Upper lobe of left lung (tissue), 6 donors: ENCODE measurements at places on chromosomes 5 and 9. TPM values are rescaled to one million over a fixed set of nuclear protein-coding genes. Genes with fewer than 3 reads are reported as not detected.

IRX4 gene
- total RNA-seq: not detected

DDX4 gene
- not detected for total RNA-seq

DNA sequence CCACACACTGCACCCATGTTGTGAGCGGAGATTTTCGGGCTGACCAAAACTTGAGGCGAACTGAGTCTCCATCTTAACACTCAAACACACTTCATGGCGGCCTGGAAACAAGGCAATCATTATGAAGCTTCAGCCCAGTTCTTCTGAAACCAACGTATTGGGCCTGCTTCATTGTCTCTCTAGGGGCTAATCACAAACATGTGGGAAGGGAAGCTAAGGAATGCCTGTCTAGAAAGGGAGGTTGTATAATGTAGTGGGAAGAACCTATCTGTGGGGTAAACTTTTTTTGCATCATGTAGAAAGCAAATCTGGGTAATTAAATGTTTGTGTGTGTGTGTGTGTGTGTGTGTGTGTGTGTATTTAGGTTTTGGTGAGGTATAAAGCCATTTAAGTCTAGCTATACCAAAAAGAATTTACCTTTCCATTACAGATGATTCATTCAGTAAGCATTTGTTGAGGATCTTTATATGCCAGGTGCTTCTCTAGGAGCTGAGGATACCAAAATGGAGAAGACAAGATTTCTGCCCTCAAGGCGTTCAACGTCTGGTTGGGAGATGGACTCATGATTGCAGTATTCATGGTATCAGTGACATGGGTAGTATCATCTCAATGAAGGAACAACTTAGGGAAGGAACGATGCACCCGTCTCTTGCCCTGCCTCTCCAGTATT, 29.4 kb downstream of the SLC1A3 start:
- no peak for DNase-seq
- H3K36me3 ChIP-seq: no peaks in the 10 kb centered on the region
- no peak overlapping the region for H3K4me3 ChIP-seq
- no peaks in the 10 kb centered on the region for H3K27me3 ChIP-seq
- no peaks in the 10 kb centered on the region for H3K4me1 ChIP-seq

- peak; percentile 71 for DNase-seq
- H3K4me3 ChIP-seq: no peak overlapping the region
- H3K4me1 ChIP-seq: peaks cover 10% of the 10 kb centered on the region
- H3K27me3 ChIP-seq: no peaks in the 10 kb centered on the region
- H3K27ac ChIP-seq: no peak overlapping the region
Observed at GRCh38 chr9:107389617-107390071, 99.9 kb downstream of the KLF4 start.

- no peak overlapping the region for H3K4me3 ChIP-seq
- H3K36me3 ChIP-seq: no peaks in the 10 kb centered on the region
- peaks cover 3% of the 10 kb centered on the region for H3K27me3 ChIP-seq
- no peak for DNase-seq
- H3K27ac ChIP-seq: no peak overlapping the region
Observed at GRCh38 chr9:124766815-124767554, 4.1 kb downstream of the NR6A1 start.

DNA sequence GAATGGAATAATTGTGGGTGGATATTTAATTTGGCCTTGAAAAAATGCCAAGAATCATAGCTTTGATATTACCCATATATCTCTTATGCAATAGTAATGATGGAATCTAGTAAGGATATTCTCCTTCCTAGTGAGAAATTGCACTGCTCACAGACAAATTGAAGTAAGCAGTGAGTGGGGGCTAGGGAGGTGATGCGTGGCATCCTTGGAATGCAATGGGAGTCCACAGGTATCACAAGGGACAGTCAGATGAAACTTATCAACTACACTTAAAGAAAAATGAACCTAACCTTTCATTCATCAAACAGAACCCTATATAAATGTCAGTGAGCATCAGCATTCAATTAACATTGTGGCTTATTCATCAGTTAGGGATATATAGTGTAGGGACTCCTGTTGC, 57.8 kb downstream of the IZUMO3 start:
- H3K4me3 ChIP-seq: no peak overlapping the region
- no peak overlapping the region for H3K27ac ChIP-seq
- H3K27me3 ChIP-seq: no peaks in the 10 kb centered on the region
- H3K4me1 ChIP-seq: no peaks in the 10 kb centered on the region
- H3K36me3 ChIP-seq: no peaks in the 10 kb centered on the region

- H3K4me1 ChIP-seq: no peaks in the 10 kb centered on the region
- H3K36me3 ChIP-seq: no peaks in the 10 kb centered on the region
- H3K4me3 ChIP-seq: no peak overlapping the region
- no peak for DNase-seq
Observed at GRCh38 chr5:79720096-79720495, 30.5 kb downstream of the CMYA5 start.

LCN12 gene
- total RNA-seq: 0.89 TPM

- H3K36me3 ChIP-seq: no peaks in the 10 kb centered on the region
- no peak overlapping the region for H3K27ac ChIP-seq
- H3K4me1 ChIP-seq: peaks cover 32% of the 10 kb centered on the region
- no peaks in the 10 kb centered on the region for H3K27me3 ChIP-seq
- DNase-seq: no peak
Observed at GRCh38 chr9:83434254-83434653, 103.9 kb downstream of the FRMD3 start.

ZNF883 gene
- total RNA-seq: 0.61 TPM

- H3K4me1 ChIP-seq: no peaks in the 10 kb centered on the region
- no peak overlapping the region for H3K4me3 ChIP-seq
- H3K27me3 ChIP-seq: no peaks in the 10 kb centered on the region
Observed at GRCh38 chr5:92979716-92980115, 601.3 kb downstream of the NR2F1-AS1 start.

OTP gene
- total RNA-seq: not detected
